HFF-Myc (cell line): ENCODE measurements at places on chromosomes 1 and 21.

- no peak for DNase-seq
These were observed 180.9 kb downstream of the PCP4 start for GRCh38 chr21:40047993-40048730.

DNA sequence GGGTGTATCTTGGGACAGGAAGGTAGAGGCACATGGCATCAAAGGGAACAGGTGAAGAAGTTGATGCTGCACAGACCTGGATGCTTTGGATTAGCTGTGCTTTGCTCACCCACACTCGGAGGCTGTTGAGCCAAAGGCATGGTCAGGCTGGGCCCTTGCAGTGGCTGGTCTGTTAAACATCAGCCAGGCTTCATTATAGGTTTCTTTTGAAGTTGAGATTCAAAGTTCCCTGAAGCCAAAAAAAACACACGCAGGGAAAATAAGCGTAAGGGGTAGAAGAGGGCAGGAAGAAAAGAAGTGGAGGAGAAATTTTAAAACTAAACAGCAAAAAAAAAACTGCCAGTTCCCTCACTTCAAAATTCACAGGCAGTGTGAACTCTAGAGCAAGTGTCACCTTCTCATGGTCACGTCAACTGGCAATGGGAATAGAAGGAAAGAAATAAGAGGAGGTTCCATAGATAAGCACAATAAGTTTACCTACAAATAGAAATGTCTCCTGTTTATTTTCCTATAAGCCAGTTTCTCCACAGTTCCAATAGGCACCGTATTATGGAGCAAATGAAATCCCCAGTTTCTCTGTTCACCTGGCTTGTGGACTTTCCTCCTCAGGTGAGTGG, 139.5 kb downstream of the PAPPA2 start:
- DNase-seq, result no peak

- DNase-seq, result no peak
These were observed 16.0 kb upstream of the GIPC2 start for GRCh38 chr1:78029793-78030192.

- peak; percentile 61 for DNase-seq
These were observed 137.1 kb downstream of the CAMTA1 start for GRCh38 chr1:6922096-6922931.

DNA sequence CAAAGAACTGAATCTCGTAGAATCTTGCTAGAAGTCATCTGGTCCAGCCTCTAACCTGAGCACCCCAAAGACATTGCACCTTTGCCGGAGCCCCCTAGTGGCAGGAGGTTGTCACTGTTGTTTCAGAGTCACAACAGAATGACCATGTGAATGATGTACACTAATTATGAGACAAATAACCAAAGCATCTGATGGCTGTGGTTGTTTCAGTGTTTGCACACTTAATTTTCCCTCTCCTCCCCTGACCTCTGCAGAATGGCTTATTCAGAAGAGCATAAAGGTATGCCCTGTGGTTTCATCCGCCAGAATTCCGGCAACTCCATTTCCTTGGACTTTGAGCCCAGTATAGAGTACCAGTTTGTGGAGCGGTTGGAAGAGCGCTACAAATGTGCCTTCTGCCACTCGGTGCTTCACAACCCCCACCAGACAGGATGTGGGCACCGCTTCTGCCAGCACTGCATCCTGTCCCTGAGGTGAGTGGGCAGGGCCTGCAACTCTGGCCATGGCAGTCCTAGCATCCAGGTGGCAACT, 26.4 kb downstream of the TRAF5 start:
- no peak for DNase-seq

GRCh38 chr1:110873856-110874255, 908 bp downstream of the CD53 start:
- DNase-seq, result no peak

DNA sequence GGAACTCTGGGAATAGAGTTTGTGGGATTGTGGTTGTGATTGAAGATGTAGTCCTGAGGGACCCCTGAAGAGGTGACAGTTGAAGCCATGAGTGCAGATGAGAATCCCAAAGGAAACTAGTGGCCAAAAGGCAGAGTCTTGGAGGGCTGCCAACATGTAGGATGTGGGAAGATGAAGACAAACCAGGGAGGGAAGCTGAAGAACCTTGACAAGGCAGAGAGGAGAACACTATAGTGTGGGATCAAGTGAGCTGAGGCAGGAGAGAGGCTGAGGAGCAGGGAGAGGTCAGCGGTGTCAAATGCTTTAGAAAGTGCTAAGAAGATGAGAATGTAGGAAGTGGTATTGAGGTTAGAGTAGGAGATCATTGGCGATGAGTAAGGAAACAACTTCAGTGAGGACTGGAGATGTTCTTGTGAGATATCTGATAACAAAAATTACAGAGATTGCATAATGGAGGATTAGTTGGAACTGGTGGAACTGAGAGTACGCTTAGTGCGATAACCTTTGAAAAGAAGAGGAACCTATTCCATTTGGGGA, 88.5 kb upstream of the VCAM1 start:
- DNase-seq, result peak; percentile 54

DNA sequence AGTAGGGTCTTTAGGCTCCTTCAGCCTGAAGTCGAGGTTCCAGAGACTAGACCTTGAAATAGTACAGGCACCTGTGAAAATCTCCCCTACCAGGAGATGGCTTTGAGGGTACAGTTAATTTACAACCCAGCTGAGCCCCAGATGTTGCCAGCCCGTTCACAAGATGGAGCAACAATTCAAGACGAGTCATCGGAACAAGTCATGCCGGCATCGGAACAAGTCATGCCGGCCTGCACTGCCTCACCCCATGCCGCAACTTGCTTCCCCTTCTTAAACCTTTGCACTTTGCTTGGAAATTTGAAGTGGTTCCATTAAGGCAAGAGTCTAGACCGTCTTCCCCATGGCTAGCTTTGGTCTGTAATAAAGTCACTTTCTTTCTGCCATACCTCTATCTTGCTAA, 16.0 kb downstream of the HHAT start:
- no peak for DNase-seq
